Dermis blood vessel endothelial cell (primary cell): ENCODE measurements at places on chromosomes 7 and 10.

DNA sequence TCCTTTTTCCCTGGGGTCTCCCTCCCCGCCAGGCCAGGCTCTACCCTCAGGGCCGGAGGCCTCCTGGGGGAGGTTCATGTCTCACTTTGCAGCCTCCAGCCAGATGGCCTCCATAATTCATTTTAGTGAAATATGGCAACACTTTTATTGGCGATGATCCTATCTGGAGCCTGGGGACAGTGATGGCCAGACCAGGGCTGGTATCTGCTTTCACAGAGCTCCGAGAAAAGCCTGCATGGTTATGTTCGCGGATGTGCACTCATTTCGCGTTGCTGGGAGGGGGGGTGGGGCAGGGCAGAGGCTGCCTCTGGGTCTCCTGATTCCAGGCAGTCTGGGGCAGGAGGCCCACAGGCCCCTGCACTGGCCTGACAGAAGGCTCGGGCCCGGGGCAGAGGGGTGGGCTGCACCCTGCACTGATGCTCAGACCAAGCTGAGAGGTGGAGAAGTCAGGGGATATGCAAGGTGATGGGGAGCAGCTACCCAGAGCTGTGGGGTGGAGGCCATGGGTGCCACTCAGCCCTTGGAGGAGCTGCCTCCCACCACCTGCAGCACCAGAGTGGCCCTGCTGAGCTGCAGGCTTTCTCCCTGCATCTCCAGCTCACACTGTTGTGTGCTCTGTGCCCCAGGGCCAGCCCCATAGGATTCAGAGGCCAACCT is 85.3 kb upstream of the RET start:
- DNase-seq: no peak

DNA sequence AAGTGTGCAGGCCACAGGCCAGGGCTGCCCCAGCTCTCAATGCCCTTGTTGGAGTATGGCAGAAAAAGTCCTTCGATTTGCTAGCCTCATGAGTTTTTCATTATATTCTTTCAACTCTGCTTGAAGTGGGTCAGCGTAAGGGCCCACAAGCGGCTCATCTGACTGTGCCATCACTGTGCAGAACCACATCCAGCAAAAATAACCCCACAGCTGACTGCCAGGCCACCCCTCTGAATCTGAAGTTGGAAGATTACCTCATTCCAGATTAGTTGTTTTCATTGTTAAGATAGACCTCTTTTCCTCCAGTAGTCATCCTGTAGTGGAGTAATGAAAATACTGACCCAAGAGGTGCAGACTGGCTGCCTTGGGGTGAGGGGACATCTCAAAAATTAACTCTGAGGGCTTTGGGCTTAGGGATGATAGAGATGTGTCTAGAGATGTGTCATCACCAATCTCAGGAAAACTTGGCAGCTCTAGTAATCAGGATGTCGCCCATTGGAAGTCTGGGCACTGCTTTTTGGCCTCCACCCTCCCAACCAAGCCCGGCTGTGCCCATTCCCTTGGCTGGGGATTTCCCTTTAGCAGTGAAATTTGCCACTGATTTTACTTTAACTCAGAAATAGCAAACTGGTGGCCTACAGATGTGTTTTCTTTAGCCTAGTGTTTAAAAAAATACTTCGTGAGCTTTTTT is 164.3 kb downstream of the LCOR start:
- DNase-seq: no peak

- DNase-seq: peak; percentile 57
Observed at GRCh38 chr10:46992803-46993561, 81.8 kb downstream of the PTPN20 start.

DNA sequence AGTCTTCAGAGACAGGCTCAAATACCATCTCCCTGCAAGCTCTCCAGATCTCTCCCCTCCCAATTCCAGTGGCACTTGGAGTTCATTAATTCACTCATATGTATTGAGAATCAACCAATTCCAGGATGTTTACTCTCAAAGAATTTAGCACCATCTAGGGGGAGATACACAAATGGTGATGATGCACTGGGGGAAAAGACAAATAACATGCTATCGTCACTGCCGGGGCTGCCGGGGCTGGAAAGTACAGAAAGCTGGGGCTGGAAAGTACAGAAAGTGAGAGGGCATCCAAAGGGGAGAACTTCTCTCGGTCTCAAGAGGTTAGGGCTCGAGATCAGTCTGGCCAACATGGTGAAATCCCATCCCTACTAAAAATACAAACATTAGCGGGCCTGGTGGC is 118.7 kb downstream of the MKX start:
- no peak for DNase-seq

DNA sequence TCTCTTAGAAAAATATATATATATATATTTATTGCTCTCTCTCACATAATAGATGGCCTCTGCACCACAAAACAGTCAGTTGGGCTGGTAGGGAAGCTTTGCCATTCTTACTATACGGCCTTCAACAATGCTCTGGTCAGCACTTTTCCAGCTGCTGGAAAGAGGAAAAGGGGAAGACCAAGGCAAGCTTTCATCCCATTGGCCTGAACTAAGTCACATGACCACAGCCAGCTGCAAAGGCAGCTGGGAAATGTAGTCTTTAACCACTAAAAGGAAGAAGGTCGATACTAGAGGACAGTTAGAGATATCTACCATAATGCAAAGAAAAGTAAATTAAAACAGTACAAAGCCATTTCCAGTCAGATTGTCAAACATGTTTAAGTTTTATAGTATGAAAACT is 58.4 kb upstream of the MACROH2A2 start:
- peak; percentile 62 for DNase-seq

GRCh38 chr7:157707983-157708918 is 371.4 kb downstream of the DNAJB6 start:
- DNase-seq: no peak

DNA sequence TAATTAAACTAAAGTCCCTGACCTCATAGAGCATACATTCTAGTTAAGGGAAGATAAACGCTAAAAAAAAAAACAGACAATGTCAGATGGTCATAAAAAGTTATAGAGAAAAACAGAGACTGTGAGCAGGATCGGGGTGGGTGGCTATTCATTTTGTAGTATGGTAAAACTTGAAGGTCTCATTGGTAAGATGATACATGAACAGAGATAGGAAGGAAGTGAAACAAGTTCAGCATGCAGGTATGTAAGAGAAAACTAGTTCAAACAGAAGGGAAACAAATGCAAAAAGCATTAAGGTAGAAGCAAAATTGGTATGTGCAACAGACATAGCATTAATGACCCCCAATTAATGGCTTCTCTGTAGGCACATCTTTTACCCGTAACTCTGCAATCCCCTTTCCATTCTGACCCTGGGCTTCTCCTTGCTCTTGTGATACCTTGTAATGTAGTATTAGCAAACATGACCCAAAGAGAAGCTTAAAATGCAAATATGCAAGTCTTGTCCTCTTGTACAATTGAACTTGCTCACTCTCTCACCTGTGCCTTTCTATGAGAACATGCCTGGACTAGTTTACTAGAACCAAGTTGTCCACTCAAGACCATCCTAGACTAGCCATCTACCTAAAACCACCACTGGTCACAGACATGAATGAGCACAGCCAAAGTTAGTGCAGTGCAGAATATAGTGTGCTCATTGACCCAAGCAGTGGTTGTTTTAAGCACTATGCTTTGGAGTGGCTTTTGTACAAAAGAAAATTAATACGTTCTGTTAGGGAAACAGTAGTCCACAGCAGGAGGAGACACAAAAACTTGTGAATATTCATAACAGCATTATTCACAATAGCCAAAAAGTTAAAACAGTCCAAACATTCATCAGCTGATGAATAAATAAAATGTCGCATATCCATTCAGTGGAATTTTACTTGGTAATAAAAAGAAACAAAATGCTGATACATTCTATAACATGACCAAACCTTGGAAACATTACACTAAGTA is 57.0 kb downstream of the BRAF start:
- no peak for DNase-seq

DNA sequence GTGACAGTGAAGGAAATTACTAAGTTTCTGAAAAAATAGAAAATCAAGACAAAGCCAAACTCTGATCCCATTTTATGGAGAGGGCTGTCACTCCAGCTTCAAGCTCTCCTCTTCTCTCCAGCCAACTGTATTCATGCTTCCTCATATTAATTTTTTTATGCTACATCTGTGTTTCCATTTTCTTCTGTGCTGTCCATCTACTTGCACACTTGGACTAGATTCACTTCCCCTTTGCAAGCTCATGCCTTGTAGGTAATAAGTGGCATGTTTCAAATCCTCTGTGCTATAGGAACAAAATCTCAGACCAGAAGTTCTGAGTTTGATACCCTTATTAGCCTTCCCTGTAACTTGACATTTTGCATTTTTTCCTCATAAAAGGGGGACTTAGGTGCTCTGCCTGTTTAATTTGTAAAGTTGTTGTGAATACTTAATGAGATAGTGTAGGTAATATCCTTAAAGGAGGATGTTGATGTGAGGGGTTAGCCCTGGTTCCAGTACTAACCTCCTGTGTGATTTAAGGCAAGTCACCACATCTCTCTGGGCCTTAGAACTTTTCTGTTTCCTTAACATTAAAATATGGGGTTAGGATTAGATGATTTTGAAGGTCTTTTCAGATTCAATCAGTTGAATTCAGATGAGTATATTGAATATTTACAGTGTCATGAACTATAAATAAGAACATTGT is 358.8 kb downstream of the BBS9 start:
- no peak for DNase-seq

DNA sequence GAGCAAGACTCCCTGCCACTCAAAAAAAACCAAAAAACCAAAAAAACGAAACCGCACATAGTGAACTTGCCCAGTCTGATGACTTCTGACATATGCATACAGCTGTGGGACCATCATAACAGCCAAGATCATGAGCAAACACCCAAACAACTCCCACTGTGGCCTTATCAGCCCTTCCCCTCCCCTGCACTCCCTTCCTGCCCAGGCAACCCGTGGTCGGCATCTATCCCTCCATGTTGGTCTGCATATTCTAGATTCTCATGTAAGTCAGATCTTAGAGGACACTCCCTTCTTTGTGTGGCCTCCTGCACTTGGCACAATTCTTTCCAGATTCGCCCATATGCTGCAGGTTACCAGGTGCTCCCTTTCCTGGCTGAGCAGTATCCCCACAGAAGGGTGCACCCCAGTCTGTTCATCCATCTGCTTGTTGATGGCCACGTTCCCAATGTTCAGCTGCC is 72.8 kb downstream of the GNA12 start:
- no peak for DNase-seq
